ENCODE measurements at places on chromosomes 11 and 22.

DNA sequence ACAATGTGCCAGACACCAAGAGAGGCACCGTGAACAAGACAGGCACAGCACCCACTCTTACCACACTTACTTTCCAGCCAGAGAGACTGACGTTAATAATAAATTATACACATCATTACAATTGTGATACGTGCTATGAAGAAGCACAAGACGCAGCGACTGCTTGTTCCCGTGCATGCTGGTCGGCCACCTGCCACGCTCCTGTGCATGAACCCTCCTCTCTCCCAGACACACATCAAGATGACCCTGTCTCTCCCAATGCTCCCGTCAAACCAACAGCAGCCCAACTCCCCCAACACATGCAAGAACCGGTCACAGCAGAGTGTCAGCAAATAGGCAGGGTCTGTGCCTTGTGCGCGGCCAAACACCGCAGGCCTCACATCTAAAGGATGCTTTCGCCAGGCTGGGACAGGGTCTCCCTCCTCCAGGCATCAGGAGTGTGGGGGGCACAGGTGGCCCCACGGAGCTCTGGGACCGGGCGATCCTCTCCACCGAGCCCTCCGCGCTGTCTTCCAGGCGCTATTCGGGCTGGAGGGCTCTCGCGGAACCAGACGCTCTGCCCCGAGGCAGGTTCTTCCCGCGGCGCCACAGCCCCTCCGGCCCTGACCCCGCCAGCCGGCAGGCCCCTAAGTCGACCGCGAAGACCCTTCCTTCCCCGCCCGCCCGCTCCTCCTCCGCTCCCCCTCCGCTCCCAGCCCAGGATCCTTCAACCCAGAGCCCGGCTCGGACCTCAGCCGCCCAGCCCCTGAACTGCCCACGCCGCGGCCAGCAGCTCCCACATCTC lies 533 bp downstream of the SERGEF start:
- peak; percentile 29 for DNase-seq

GRCh38 chr11:124193221-124194010 lies 10.3 kb downstream of the OR10D3 start:
- DNase-seq: no peak

DNA sequence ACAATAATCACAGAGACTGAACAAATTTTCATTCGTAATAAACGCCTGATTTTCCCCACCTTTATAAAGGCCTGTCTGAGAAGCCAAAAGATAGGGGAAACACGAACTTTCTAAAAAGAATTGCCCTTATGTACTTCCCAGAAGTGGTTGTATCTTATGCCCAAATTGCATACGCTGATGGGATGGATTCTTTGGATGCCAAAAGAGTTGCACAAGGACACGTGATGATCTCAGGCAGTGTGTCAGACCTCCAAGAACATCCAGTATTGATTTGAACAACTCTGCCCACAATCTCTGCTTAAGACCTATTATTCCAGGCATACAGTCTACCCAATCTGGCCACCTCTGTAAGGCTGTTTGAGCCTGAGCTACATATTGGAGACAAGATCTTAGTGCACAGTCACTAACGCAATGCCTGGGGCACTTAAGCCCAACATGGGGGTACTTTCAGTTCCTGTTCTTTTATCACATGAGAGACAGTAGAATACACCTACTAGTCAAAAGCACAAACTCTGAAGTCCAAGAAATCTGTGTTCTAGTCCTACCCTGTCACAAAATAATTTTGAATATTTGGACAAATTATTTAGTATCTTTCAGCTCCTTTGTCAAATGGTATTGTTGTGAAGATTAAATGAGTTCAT lies 38.9 kb downstream of the OR10A6 start:
- DNase-seq: no peak

DNA sequence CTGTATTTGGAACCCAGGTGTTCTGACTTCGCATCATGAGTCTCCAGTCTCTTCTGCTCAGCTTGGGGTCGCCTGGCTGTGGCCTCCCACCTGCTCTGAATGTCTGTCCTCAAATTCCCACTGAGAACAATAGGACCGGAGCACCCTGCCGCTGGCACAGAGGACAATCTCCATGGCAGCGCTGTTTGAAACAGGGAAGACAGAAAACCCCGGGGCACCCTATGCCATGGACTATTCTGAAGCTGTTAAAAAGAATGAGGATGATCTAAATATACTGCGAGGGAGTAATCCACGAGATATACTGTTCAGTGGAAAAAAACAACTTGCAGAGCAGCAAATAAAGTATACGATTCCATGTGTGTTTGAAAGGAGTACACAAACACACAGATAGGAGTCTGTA lies 415.6 kb upstream of the NARS2 start:
- DNase-seq: no peak

DNA sequence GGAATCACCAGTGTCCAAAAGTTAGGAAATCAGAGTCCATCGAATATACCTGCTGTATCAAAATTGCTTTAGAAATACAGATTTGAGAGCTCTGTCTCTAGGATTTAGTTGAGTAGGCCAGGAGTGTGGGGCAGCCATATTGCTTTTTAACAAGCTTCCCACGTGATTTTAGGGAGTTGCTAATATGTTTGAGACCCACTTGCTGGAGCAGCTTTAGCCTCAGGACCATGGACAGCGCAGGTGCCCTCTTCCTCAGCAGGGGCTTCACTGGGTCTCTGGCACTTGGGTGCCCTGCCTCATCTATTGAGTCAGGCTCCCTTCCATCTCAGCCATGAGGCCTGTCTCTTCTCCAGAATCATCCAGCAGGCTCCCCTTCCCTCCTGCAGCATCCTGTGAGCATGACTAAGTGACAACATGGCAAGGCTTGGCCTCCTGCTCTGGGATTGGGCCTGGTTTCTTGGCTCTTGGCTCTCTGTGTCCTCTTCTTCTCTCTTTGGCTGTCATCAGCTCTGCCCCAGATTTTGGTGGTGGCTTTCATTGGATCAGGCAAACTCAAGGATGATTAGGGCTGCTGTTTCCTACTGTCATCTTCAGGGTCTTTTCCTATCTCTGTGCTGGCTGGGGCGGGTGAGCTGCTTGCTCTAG lies 70.0 kb downstream of the SGSM1 start:
- DNase-seq: peak; percentile 51
